Naive thymus-derived CD4-positive, alpha-beta T cell (primary cell): ENCODE measurements at places on chromosomes 4 and X.

GRCh38 chr4:6826781-6827508, 44.4 kb downstream of the KIAA0232 start:
- no peak for DNase-seq

DNA sequence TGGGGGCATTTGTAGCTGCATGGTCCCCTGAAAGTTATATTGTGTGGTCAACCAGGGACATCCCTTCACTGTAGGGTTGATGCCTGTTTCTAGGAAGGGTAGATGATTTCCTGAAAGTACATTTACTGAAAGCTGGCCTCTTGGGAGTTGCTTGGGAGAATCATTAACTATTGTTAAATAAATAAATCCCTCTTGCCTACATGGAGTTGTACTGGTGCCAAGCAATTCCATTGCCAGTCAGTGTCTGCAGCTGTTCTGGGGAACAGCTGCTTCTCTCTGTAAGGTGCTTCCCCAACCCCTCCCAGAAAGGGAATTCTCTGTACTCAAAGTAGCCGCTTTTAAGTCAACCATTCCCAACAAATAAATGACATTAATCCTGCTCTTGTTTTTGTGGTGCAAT, 51.1 kb downstream of the C4orf51 start:
- no peak for DNase-seq

DNA sequence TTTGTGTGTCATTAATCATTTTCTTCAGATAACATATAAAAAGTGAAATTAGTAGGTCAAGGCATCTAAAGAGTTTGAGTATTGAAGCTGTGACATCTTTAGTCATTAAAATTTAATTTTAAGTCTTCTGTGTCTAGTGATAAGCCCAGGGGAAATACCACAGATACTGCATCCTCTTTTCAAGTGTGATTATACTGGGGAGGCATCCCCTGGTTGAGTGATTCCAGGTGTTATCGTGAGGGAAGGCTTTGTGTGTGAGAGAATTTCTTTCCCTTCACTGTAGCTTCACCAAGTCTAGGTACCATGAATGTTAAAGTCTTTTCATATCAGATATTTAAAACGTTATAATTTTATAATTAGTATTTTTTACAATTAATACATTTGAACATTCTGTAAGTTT, 193.4 kb downstream of the FRAS1 start:
- DNase-seq, result no peak

- DNase-seq, result no peak
Observed at GRCh38 chrX:131729295-131729694, 185.4 kb downstream of the OR13H1 start.

GRCh38 chr4:34950926-34951325, 1293.4 kb downstream of the ARAP2 start:
- DNase-seq, result no peak

DNA sequence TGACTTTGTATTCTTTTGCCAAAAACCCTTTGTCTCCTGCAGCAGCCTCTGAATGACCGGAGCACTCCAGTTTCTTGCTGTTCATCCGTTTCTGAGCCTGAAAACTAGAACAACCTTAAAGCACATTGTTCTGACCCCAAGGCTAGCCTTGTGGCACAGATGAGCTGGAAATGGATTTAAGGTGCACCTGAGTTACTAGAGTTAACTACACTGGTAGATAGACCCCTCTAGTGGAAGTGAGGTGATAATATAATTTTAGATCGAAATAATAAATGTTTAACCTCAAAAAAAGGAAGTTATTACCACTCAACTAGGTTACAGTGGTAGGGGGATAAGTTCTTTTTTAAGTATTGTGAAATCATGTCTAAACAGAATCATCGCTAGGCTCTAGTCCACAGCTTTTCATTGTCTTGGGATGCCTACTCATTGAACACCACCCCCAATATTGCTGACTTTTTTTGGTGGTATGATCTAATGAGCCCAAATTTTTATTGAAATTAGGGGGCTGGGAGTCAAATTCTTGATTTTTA, 2.7 kb downstream of the PLS3 start:
- no peak for DNase-seq

GRCh38 chrX:149467461-149467860, 37.6 kb downstream of the IDS start:
- no peak for DNase-seq

GRCh38 chr4:98586291-98586961, 72.0 kb downstream of the TSPAN5 start:
- no peak for DNase-seq

DNA sequence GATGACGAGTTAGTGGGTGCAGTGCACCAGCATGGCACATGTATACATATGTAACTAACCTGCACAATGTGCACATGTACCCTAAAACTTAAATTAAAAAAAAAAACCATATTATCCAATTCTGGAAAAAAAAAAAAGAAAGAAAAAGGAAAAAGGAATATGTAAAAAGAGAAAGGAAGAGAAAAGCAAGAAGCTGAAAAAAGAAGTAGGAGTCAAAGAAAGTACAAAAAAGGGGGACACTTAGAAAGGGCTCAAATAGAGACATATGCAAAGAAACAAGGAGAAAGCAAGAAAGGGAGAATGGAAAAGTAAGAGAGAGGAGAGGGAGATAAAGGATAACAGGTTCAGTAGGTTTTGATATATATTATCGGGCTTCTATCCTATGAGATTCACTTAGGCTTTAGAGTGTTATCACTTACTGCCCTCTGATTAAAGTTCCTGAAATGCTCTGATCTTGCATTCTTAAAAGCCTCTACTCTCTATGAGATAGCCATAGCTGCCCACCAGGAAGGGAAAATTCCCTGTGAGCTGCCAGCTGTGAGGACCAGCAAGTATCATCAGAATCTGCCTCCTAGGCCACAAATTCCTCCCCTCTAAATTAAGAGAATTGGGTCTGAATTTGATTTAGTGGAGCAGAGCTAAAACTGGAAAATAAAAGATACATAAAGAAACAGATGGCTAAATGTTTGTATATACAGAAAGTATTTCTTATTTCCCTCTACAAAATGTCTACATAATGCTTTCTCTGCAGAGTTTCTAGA, 95.2 kb downstream of the AMMECR1 start:
- no peak for DNase-seq

DNA sequence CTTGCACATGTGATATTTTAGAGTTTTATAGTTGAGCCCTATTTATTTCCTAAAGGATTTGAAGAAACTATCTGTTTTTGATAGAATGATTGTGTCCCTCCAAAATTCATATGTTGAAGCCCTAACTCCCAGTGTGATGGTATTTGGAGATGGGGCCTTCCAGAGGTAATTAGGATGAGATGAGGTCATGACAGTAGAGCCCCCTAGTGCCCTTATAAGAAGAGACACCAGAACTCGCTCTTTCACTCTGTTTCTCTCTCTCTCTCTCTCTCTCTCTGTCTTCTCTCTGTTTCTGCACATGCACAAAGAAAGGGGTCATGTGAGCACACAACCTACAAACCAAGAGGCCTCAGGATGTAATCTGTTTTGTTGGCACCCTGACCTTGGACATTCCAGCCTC, 921.9 kb upstream of the DIAPH2 start:
- no peak for DNase-seq

GRCh38 chrX:69387567-69388487, 116.3 kb upstream of the NALF2 start:
- peak; percentile 0 for DNase-seq

- DNase-seq, result no peak
Observed at GRCh38 chrX:48461830-48462229, 8.2 kb downstream of the SLC38A5 start.

DNA sequence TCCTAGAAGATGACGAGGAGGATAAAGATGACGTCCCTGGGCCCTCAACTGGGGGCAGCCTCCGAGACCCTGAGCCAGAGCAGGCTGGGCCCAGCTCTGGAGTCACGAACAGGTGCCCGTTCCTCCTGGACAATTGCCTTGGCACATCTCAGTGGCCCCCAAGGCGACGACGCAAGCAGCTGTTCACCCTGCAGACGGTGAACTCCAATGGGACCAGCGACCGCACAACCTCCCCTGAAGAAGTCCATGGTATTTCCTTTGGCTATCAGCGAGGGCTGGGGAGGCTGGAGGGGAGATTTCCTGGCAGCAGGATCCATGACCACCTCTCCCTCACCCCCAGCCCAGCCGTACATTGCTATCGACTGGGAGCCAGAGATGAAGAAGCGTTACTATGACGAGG, 11.9 kb downstream of the USP11 start:
- DNase-seq, result no peak
